Stimulated activated CD8-positive, alpha-beta memory T cell treated with anti-CD3 and anti-CD28 coated beads, Interleukin-4, amount 100 ng/mL, for 1 hour (primary cell): ENCODE measurements at places on chromosomes 6 and 20.

DNA sequence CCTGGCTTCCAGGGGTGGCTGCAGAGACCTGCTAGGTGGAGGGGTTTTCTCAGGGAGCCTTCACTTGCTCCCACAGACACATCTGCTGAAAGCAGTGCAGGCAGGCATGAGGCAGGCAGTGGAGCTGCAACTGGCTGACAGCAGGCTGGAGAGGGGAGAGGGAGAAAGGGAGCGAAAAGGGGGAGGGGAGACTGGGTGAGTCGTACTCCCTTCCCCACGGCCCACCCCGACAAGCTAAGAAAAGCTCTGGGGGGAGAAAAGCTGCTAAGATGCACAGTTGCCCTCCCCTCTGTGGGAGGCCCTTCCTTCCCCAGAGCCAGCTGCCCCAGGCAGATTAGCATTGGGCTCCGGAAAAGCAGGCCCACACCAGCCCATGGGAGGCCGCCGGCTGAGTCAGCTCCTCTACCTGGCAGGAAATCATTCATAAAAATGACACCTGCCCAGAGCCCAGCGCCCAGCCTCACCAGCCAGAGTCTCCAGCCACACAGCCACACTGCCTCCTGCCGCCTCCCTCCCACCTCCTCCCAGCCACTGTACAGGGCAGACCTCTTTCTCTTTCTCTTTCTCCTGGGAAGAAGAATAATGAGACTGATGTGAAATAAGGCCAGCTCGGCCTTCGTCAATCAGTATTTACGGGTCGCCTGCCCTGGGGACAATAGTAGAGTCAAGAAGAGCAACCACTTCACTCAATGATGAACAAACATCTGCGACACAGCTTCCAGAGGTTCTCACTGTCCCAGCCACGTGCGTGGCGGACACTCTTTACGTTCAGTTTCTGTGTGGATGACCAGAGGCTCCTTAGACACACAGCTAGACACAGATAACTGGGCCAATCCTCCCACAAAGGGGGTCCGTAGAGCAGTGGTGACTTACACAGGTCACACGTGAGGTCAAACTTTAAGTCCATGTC, 7.7 kb upstream of the C20orf203 start:
- DNase-seq: no peak

GRCh38 chr6:101462576-101462975, 69.1 kb downstream of the GRIK2 start:
- no peak for DNase-seq

- DNase-seq: no peak
Observed at GRCh38 chr6:14932485-14933182, 313.2 kb upstream of the JARID2 start.

GRCh38 chr6:83038246-83038645, 27.4 kb downstream of the UBE3D start:
- DNase-seq: no peak

DNA sequence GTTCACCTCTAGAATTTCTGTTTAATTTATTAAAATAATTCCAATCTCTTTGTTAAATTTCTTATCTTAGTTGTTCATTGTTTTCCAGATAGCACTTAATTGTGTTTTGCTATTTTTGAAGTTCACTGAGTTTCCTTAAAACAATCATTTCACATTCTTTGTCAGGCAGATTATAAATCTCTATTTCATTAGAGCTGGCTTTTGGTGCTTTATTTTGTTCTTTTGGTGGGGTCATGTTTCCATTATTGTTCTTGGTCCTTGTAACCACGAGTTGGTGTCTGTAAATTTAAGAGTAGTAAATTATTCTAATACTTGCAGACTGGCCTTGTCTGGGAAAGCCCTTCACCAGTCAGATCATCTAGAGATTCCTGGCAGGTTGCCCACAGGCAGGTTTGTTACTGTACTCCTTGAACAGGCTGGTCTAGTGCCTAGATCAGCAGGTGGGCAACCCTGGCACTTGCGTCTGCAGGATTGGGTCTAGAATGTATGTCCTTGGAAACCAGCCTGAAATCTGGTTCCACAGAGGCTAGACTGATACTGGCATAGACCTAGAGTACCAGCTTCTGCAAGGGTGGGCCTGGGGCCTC, 110.4 kb downstream of the ADGB start:
- DNase-seq: no peak

DNA sequence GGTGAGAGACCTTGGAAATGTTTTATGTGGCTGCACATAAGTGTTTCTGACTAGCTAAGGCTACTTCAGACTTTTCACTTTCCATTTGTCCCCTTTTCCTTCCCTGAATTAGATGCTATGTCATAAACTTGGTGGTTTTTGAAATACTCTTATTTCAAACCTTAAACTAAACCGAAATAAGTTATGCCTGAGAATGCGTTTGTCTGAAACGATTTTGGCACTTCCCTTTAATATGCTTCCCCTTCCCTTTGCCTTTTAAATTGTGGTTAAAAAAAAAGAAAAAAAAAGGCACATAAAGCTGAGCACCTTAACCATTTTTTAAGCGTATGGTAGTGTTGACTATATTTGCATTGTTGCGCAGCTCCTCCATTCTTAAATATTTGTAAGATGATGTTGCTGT, 14.3 kb downstream of the ZNF451 start:
- DNase-seq: no peak

DNA sequence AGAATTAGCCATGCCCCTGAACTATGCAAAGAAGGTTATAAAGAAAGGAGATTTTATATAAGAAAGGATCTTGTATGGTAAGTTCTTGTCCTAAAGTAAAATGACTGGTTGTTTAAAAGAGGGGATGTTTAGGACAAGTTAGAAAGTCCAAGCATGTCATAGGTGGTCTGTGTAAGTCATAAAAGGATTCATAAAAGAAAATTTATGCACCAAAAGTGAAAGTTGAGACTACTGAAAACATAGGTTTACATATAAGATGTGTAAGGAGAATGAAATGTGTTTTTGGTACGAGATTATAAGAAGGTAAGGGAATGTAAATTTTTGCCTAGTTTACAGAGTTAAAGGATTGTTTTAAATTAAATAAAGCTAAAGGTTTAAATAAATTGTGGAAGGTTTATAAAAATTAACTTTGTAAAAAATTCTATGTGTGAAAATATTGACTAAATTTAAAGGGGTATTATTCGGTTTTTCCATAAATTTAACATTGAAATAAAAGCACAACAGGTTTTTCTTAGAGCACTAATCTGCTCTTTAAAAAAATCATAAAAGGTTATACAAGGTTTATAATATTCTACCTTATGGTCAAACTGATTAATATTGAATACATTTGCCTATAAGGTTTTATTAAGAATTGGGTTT, 93.6 kb upstream of the UST start:
- DNase-seq: no peak

- no peak for DNase-seq
Observed at GRCh38 chr6:40188931-40189330, 254.7 kb upstream of the MOCS1 start.

GRCh38 chr6:25175681-25176080, 103.5 kb upstream of the CARMIL1 start:
- DNase-seq: no peak

GRCh38 chr6:148830614-148831013, 83.8 kb downstream of the UST start:
- no peak for DNase-seq

GRCh38 chr20:63361519-63362435, 628 bp upstream of the CHRNA4 start:
- no peak for DNase-seq
